ENCODE measurements at places on chromosomes 6 and 20. TPM values are rescaled to one million over a fixed set of nuclear protein-coding genes. Genes with fewer than 3 reads are reported as not detected.

The SLC22A7 gene
- not detected for total RNA-seq

GRCh38 chr20:13105864-13106457 is 97.2 kb downstream of the SPTLC3 start:
- peak; percentile 50 for DNase-seq

- DNase-seq, result no peak
Measured at GRCh38 chr6:2962636-2963035, 8.7 kb downstream of the SERPINB6 start.

- DNase-seq, result peak; percentile 74
Measured at GRCh38 chr6:31821301-31822035, 6.1 kb upstream of the HSPA1B start.

GRCh38 chr20:13259921-13260320 is 38.8 kb downstream of the ISM1 start:
- DNase-seq, result no peak

DNA sequence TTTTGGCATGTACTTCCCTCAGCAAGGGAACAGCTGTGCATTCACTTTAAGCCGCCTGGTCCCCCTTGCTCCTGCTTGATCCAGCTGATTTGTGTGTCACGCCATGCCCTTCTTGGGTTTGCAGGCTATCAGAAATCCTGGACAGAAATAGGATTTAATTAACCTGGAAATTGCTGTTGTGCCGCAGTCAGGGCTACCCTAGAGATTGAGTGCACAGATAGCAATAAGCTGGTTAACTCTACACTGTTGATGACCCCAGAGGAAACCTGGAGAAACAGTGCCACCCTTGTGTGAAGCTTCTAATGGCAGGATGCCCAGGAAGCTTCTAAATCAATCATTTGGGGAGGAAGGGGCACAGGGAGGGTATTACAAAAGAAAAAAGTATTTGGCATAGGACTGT is 199.0 kb downstream of the JARID2 start:
- no peak for DNase-seq

DNA sequence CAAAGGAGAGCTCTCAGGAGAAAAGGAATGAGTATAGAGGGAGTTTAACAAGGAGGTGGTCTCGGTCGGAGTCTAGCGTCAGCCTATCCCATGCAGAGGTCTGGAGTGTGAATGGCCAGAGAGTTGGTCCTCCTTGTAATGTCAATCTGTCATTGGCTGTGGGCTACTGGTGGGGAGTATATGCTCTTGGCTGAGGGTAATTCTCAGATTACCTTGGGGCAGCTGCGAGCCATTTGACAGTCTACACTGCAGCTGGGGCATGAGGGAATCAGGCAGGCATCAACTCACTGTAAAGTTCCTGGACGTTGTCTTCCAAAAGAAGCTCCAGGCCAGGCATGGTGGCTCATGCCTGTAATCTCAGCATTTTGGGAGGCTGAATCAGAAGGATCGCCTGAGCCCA is 48.1 kb downstream of the EBF4 start:
- no peak for DNase-seq

The ENPP5 gene
- 9.1 TPM for total RNA-seq

Data from neural progenitor cell (in vitro differentiated cells).